T follicular helper cell (primary cell): ENCODE measurements at places on chromosomes 16 and 17.

DNA sequence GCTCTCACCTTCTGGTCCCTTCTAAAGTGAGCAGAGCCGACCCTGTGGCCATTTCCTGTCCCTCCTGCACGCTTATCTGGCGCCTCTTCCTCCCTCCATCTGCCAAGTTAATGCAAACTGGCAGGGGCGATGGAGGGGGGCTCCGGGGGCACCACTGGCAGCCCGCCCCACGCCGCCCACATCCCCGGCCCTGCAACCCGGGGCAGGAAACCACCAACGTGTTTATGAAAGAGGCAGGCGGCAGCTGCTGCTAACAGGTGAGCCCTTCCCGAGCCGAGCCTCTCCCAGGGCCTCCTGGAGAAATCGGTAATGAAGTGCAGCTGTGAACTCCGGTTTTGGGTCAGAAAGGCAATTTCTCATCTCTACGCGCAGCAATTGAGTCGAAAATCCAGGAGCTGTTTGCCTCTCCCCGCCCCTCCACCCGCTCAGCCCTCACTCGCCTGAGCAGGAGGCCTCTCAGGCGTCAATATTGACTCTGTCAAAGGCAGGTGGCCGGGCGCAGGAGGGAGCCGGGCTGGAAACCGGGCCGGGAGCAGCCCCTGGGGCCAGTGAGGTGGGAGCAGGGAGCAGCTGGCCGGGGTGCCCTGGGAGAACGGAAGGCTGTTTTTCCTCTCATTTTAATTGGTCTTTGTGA, 164.4 kb upstream of the GSE1 start:
- DNase-seq, result peak; percentile 25

DNA sequence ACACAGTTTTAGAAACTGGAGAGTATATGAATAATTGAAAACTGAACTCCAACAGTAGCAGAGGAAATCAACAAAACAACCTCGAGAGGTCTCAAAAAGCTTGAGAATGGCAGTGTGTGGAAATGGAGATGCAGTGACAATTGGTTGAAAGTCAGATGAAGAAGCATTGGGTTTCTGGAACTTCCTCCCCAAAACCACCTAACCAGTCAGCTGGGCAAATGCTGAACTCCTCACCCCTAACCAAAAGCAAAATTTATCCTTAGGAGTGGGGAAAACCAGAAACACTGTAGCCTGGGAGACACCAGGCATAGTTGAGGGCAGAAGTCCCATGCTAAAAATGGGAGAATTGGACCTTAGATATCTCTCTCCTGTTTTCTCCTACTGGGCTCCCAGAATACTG, 109.9 kb downstream of the TANC2 start:
- no peak for DNase-seq

DNA sequence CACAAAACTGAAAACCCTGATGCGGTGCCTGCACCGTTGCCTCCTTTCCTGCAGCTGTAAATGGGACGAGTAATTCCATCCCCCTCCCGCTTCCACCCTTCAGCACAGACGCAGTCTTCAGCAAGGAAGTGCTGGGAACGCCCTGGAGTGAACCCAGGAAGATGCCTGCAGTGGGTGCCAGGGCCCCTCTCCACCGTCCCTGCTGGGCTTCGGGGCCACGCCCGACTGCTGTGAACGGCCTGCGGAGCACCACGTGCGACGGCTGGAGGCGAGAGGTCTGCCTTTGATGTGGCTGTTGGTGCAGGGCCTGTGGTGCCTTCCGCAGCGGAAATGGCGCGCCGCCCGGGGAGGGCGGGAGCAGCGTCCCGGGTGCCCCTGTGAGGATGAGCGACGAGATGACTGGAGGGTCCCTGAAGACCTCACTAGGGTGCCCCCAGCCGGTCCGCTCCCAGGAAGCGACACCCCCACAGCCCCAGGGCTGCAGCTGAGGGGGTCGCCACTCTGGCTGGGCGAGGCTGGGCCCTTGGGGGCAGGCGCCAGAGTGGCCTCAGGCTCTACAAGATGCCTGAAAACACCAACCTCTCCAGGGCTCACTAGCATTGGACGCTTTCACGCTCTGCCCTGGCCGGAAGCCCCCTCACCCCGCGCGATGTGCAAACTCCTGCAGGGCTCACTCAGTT, 749 bp upstream of the MC1R start:
- peak; percentile 41 for DNase-seq

GRCh38 chr17:61475726-61476125, 23.5 kb downstream of the TBX4 start:
- no peak for DNase-seq

DNA sequence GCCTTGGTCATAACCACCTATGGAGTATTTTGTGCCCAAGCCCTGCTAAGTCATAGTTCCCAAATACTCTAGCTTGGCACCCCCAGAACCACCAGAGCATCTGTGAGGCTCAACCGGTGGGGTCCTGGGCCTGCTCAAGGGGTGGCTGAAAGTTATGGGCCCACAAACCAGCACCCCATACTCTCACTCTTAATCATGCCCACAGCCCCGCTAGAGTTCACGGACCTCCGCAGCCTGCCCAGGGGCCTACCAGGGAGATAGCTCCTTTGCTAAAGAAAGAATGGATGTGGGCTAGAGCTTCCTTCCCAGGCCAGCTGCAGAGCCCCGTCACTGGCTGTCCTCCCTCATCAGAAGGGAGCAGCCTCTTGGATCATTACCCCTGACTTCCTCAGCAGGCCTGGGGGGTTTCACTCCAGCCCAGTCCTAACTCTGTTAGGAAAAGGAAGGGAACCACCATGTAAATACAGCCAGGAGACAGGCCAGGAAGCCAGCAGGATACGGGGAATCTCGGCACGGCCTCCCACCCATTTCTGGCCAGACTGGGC, 1.4 kb downstream of the GIT1 start:
- no peak for DNase-seq

DNA sequence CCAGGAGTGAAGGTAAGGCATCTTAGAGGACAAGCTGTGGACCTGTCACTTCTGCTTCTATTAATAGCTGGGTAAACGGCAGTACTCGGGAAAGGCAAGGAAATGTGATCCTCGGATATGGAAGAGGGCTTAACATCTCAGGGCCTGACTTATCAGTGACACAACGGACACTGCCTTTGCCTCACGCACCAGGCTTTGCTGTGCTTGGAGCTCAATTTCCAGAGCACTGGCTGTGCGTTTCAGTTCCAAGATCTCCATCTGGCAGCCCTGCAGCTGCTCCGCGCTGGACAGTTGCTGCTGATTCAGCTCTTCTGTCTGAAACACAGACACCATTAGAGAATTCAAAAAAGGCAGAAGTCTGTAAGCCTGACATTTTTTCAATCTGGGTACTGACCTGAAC, 3.5 kb downstream of the KRT40 start:
- DNase-seq, result no peak

GRCh38 chr16:60181536-60181935, 1447.4 kb upstream of the GOT2 start:
- no peak for DNase-seq

GRCh38 chr16:7853197-7853596, 520.6 kb downstream of the RBFOX1 start:
- DNase-seq, result no peak

DNA sequence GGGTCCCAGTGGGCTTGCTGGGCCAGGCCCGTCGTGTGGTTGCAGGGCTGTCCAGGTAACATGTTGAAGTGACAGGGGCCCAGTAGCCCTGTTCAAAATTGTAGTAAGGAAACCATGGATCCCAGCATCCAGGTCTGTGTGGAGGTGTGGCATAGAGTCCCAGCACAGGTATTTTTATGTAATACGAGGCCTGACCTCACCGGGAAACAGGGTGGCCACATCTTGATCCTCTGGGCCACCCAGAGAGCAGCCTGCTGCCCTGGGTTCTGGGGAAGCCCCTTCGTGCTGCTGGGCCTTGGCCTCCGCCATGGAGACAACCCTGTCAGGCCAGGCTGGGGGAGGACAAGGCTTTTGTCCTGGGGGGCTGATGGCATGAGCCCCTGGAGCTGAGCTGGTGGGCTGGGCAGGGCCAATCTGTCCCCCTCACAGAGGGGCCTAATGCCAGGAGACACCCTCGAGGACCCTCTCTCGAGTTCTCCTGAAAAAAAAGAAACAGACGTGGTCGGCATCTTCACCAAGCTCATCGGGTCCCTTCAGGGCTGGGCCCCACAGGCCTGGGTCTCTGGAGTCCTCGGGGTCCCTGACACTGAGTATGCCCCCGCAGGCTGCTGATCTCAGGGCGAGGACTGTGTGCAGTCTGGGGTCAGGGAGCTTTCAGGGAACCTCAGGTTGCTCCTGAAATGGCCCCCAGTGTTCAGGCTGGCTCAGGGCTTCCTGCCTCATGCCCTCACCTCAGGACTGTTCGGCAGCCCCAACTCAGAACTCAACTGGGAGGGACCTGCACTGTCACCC, 47.8 kb downstream of the TNFRSF13B start:
- no peak for DNase-seq

GRCh38 chr17:64273006-64273405, 9.9 kb upstream of the TEX2 start:
- no peak for DNase-seq

- no peak for DNase-seq
Measured at GRCh38 chr17:76217081-76217480, 23.2 kb downstream of the RNF157 start.

GRCh38 chr16:79647586-79647985, 47.0 kb upstream of the MAF start:
- DNase-seq, result no peak

DNA sequence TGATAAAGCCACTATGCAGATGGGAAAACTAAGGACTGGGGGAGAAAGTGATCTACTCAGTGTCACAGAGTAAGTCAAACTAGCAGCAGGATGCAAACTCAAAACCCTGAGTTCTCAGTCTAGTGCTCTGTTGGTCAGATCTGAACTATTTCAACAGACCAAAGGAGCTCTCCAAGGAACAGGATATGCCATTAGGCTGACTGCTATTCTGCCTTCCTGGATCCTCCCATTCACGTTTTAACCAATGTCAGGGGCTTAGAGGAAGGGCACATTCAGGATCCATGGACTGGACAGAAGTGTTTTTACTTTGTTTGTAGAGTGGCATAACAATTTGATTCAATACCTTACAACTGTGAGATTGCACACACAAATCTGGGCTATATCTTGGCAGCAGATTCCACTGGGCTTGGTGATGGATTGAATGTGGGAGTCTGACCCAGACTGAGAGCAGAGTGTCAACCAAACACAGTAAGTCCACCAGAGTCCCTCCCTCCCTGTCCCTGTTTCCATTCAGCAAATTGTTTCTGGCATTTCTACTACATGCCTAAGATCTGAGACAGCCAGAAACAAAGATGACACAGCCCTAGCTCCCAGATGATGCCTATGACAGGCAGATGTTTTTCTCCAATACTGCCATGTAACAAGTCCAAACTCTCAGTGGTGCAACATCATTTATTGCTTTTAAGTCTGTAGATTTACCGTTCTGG, 337.8 kb upstream of the CDH5 start:
- DNase-seq, result no peak

DNA sequence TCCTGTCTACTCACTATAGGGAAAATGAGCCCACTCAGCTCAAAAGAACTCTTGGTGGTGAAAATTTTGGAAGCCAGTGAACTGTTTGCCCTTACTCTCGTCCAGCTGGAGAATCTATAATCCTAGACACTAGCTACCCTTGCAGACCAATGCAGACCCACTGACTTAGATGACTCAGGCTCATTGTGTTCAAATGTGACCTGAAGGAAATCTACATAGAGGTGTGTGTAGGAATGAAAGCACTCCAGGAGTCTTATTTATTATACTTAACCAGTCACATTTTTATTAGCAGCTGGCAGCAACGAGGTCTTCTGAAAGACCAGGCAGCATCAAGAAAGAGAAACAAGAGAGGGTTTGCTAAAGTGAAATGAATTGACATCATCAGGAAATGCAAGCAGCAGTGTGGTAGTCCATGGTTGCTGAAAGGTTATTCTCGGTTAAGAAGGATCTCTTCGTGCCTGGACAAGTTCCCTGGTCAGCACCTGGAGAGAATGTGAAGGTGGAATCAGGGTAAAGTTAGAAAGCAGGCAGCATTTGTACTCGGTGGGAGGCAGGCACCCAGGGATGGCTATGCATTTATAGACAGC, 1.4 kb downstream of the KRTAP29-1 start:
- DNase-seq, result no peak

DNA sequence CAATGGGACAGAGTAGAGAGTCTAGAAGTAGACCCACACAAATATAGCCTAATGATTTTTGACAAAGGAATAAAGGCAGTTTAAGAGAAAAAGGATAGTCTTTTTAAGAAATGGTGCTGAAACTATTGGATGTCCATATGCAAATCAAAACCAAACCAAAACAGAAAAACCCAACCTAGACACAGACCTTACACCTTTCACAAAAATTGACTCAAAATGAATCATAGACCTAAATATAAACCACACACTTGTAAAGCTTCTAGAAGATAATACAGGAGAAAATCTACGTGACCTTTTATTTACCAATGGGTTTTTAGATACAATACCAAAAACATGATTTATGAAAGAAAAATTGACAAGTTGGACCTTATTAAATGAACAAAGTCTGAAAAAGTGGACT, 66.4 kb upstream of the MPHOSPH6 start:
- no peak for DNase-seq

- no peak for DNase-seq
Measured at GRCh38 chr16:67397812-67398545, 4.7 kb upstream of the TPPP3 start.

DNA sequence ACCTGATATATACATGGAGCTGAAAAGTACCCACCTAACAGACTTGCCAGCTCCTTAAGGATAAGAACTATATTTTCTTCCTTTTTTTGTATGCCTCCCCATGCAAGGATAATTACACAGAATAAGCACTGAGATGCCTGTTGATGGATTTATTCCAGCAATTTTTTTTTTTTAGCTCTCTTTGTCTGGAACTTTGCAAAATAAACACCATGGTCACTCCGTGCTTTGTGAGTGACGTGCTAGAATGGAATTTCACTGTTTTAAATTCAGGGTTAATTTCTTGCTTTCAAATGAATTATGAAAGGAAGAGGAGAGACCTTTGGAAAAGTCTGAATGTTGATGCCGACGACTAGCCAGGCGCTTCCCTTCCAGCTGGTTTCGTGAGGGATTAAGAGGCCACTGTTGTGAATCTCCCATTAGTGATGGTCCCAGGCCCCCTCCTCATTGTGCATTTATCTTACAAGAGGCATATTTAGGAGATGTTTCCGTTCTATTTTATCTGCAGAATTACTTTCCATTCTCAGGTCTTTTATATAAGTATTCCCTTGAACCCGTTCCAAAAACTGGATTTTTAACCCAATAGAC, 529.1 kb downstream of the WWOX start:
- no peak for DNase-seq

DNA sequence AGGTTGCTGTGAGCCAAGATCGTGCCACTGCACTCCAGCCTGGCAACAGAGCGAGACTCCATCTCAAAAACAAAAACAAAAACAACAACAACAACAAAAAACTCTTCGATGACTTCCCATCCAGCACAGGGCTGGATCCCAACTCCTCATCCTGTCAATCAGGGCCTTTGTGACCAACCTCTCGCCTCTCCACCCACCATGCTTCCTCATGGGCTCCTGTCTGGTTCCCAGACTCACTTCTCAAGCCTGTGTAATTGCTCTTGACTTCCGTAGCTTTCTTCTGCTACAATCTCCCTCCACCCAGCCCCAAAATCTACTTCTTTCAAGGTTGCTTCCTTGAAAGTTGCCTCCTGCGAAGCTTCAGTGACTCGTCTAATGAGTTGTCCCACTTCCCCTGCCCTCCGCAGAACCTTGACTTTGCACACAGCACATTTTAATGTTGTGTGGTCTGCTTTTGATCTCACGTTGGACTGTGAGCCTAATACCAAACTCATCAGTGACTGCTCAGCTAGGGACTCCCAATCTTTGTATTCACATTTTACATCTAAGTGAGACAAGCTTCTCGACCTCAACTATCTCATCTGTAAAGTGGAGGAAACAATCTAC, 936 bp upstream of the RASL10B start:
- DNase-seq, result no peak
